Activated CD4-positive, alpha-beta memory T cell treated with anti-CD3 and anti-CD28 coated beads for 36 hours (primary cell): ENCODE measurements at places on chromosomes 5 and 9. TPM values are rescaled to one million over a fixed set of nuclear protein-coding genes. Genes with fewer than 3 reads are reported as not detected.

DNA sequence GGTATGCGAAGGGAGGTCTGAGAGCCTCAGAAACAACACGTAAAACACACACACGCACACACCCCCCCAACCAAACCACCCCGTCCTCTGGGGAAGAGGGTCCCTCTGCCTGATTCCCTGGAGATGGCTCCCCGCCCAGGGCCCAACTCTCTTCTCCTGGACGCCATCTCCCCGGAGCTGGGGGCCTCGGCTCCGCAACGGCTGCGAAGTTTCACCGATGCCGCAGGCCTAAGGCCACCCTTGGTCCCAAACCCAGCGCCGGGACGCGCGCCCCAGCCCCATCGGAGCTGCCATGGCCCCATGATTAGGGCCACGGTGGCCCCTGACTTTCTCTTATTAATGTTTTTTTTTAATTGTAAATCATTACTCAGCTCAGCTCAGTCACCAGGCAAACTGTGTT is 181.4 kb upstream of the TBCA start:
- no peak for DNase-seq
- H3K4me1 ChIP-seq, result peaks cover 11% of the 10 kb centered on the region
- H3K27ac ChIP-seq, result no peak overlapping the region
- H3K4me3 ChIP-seq, result no peak overlapping the region
- peaks cover 10% of the 10 kb centered on the region for H3K27me3 ChIP-seq

DNA sequence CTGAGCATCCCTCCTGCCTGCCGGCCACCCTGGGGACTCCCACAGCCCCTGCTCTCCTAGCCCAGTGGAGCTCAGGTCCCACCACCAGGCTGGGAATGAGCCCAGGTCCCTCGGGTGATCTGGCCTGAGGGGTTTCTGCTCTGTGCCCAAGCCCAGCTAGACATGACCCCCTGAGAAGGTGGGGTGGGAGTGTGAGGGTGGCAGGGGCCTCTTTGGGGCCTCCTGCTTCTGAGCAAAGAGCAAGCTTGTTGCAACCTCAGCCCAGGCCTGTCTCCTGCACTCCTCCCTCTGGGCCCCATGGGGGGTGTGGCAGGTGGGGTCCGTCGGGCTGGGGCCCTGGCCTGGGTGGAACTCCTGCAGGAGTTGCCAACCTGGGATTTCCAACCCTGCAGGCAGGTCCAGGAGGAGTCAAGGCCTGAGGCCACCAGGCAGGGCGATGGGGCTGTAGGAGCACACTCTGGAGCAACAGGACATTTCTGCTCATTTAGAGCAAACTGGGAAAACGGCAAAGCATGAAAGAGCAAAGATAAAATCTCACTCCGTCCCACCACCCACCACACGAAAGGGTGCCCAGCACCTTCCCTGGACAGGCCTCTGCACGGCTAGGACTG is 11.4 kb upstream of the NRARP start:
- H3K4me1 ChIP-seq, result no peaks in the 10 kb centered on the region
- no peak overlapping the region for H3K27ac ChIP-seq
- no peak for DNase-seq
- H3K4me3 ChIP-seq, result no peak overlapping the region
- H3K27me3 ChIP-seq, result peaks cover 5% of the 10 kb centered on the region
- no peaks in the 10 kb centered on the region for H3K36me3 ChIP-seq

DNA sequence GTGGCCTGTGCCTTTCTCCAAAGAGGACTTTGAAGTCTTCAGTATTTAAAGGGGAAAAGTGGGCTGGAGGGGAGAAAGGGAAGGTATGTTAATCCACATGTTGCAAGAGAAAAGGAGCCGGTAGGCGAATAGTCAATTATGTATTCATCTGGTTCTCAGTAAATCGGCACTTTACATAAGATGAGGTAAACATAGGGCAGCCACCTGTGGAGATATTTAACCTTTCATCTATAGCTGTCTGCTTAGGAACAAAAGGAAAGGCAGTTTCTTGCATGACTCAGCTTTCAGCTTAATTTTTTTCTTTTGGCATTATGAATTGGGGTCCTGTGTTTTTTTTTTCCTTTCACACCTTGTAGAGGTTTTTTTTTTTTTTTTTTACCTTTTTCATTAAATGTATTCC is 42.2 kb downstream of the FGD3 start:
- no peaks in the 10 kb centered on the region for H3K27me3 ChIP-seq
- H3K36me3 ChIP-seq, result peaks cover 57% of the 10 kb centered on the region
- DNase-seq, result no peak

- peaks cover 73% of the 10 kb centered on the region for H3K36me3 ChIP-seq
- no peak overlapping the region for H3K4me3 ChIP-seq
- no peak for DNase-seq
These were observed 69.0 kb downstream of the SECISBP2 start for GRCh38 chr9:89387197-89387849.

DNA sequence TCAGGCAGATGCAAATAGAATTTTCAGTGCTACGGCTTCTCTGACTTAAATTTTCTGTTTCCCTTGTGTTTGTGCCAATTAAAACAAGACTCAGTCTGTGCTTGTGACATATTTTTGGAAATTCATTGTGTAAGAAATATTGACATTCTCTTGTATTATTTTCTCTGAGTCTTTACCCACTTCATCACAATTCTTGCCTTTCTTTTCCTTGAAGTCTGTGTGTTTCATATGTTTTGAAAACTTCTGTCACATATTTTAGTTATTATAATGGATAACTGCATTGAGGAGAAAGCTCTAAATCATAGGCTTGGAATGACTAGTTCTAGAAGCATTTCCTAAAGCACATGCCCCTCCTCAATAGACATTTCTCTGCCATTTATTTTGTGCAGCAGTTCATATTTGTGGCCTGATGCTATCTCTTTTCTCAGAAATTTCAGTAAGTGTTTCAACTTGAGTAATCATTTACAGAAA is 206.6 kb downstream of the PALM2AKAP2 start:
- peaks cover 3% of the 10 kb centered on the region for H3K4me1 ChIP-seq
- no peak overlapping the region for H3K4me3 ChIP-seq
- DNase-seq, result no peak
- H3K27me3 ChIP-seq, result no peaks in the 10 kb centered on the region
- no peak overlapping the region for H3K27ac ChIP-seq

- no peak overlapping the region for H3K4me3 ChIP-seq
- H3K27me3 ChIP-seq, result no peaks in the 10 kb centered on the region
- no peaks in the 10 kb centered on the region for H3K36me3 ChIP-seq
- no peak overlapping the region for H3K27ac ChIP-seq
These were observed 11.8 kb upstream of the COL5A1 start for GRCh38 chr9:134629586-134630392.

Gene ARAP3
- 5.1 TPM for total RNA-seq

Gene PCDHA11
- total RNA-seq, result not detected

Gene TNFSF15
- 0.14 TPM for total RNA-seq
